Suppressor macrophage treated with lipopolysaccharide for 1 hour (primary cell): ENCODE measurements at places on chromosomes 7 and 10.

- DNase-seq, result no peak
These were observed 106.8 kb downstream of the CYP26A1 start for GRCh38 chr10:93180482-93180931.

- no peak for DNase-seq
These were observed 111.6 kb downstream of the PKD1L1 start for GRCh38 chr7:47836503-47837202.

DNA sequence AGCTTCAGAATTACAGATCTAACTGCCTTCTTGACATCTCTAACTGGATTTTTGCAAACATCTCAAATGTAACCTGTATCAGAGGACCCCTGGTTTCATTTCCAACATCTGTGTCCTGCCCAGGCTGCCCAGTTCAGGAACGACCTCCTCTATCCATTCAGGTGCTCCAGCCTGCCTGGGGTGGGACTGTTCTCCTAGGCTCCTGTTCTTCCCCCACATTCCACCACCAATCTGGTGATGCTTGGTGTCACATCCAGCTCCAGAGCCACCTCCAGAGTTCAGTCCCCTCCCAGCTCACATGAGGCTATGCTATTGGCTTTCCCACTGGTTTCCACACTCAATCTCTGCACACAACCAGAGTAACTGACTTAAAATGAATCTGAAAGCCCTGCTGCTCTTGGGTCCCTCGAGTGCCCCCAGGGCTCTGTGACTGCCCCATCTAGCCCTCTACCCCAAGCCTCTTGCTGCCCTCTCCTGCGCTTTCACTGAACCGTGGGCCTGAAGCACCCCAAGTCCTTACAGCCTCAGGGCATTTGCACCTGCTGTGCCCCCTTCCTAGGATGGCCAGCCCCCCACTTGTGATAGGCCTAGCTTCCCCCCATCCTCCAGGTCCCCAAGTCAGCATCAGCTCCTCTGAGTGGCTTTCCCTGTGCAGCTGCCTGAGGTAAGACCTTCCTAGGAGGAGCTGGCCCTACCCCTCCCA is 46.1 kb downstream of the PPIF start:
- no peak for DNase-seq

DNA sequence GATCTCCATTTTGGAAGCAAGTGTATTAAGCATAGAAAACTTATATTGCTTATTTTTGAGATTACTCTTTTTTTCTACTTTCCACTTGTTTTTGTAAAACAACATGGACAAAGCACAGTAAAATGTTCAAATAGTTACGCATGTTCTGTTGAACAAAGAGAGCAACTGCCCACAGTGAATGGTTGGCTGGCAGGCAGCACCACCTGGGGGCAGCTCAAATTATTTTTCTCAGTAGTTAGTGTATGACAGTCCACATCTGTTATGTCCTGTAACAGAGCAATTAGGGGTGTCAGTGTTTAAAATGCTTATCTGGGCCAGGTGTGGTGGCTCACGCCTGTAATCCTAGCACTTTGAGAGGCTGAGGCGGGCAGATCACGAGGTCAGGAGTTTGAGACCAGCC is 46.1 kb upstream of the CACUL1 start:
- peak; percentile 61 for DNase-seq

DNA sequence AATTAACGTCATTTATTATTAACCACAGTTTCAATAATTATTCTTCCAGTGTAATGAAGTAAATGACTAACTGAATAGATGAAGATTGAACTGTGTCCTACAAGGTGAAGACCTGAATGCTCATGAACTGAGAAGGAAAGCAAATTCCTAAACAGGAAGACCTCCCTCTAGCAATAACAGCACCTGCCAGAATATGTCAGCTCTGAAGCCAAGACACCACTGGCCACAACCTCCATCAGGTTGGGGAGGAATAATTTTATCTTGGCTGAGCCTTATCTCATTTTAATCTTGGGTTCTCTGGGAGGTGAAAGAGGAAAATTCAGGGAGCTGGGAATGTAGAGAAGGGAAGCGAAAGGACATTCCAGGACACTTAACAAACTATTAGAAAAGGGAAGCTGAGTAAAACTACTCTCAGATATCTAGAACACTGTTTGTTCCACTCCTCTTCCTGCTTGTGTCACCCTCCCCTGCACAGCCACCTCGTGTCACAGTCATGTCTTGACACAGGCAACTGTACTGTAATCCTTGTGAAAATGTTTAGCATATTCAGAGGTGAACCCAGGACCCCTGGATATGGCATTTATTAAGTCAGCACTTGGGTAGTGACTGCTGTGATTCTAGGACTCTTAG is 4.6 kb upstream of the SLC13A1 start:
- no peak for DNase-seq
